AG09319 (cell line): ENCODE measurements at places on chromosomes 11 and 22.

DNA sequence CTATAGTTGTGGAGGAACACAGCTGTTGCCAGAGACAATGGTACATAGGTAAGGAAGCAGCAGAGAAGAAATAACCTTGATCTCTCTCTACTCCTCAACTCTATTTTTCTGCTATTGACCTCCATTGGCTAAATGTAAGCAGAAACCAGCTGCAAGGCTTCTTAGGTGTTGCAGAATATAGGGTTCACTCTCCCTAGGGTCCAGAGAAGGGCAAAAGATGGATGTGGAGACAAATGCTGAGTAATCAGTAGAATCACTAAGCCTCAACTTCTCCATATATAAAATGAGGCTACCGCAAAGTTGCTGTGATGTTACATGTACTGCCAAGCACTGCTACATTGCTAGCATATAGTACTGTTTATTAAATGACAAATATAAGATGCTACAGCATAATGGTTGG, 120.6 kb downstream of the PDE3B start:
- DNase-seq: no peak

DNA sequence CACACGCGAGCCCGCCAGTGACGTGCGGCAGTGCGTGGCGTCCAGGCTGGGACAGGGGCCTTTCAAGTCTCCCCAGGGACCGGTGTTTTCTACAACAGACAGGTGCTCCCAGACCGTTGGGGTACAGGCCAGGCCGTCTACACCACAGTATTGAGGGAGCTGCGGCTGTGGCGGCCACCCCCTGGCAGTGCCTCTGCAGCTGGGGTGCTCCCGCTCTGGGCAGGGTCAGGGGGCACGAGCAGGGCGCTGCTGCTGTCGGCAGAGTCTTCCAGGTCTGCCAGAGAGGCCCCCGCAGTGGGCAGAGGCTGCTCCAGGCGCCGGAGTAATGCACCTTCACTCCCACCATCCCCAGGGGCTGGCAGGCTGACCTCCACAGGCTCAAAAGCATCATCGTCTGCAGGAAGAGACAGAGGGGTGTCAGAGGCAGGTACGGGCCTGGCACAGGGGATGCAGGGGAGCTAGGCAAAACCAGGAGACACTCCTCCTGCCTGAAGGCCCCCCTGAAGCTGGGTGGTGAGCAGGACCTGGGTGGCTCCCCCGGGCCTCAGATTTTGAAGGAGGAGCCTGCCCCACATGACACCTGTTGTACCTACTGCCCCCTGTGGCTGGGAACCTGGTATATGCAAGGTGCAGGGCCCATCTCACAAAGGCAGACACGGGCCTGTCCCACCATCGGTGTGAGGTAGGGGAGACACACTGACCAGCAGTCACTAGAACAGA, 83.3 kb downstream of the DGCR2 start:
- DNase-seq: no peak

- peak; percentile 67 for DNase-seq
These were observed 11.6 kb downstream of the PISD start for GRCh38 chr22:31650391-31650790.

DNA sequence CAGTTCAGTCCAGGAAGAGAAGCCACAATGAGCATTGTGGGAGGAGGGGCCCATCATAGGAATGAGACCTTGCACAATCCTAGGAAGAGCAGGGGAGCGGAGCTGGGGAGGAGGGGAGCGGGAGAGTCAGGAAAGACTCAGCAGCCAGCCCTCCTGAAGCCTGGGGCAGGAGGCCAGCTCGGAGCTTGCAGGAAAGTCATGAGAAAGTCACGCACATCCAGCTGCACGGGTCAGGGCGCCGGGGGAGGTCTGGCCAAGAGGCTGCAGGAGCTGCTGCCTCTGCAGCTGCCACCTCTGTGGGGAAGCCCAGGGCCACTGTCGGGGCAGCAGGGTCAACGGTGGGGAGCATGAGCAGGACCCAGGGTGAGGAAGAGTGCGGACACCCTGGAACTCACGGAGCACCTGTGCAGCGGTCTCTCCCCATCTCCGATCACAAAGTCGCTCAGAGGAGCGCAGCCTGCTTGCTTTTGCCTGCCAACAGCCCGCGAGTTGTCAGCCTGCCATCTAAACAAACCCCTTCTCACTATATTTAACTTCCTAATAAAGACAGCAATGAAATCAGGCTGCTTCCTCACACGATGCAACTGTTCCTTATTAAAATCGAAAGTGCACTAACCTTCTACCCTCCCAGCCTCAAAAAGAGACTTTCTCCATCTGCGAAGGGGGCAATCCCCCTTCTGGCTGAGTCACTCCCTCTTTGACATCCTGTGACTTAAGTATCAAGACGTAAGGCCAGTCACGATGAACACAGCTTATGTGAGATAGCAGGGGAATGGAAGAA, 52.9 kb upstream of the RTL6 start:
- DNase-seq: peak; percentile 96

DNA sequence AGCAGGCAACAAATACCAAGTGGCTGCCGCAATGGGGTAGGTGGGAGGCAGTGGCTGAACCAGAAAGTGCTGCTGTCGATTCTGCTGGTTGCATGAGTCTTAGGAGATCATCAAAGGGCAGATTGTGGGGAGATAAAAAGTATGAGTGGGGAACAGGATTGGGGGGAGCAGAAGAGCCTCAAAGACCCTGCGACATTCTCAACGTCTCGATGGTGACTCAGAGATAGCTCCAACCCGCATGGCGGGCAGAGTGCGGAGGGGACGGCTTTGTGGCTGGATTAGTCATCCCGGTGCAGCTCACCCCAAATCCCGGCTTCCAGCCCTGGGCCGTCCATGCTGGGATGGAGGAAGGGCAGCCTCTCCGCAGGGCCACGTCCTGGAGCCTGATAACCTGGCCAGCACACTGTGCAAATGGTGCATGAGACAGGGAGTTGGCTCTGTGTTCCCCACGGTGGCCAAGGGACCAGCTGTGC, 11.6 kb upstream of the RTN4R start:
- no peak for DNase-seq

DNA sequence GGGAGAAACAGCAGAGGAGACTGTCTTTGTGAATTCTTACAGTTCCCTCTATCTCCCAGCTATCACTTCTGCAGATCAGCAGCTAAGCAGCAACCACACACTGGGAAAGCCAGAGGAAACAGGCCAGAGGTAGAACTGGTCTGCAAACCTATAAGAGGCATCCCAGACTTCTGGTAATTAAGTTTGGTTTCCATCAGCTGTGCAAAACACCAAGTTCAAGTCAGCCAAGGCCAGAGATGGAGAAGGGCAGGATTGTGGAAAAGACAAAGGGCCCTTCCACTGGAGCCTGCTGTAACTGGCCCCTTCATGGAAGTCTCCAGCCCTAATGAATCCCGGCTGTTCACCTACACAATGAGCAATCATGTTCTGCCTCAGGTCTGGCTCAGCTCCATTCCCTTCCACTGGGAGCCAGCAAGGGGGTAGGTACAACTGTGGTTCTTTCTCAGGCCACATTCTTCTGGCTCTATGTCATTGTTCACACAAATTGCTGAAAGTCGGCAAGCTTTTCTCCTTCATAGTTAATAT, 4.6 kb upstream of the PAMR1 start:
- DNase-seq: peak; percentile 89

- DNase-seq: no peak
These were observed 81.5 kb downstream of the GRK3 start for GRCh38 chr22:25645964-25646363.

- DNase-seq: no peak
These were observed 7.8 kb downstream of the APOL5 start for GRCh38 chr22:35725521-35725920.

DNA sequence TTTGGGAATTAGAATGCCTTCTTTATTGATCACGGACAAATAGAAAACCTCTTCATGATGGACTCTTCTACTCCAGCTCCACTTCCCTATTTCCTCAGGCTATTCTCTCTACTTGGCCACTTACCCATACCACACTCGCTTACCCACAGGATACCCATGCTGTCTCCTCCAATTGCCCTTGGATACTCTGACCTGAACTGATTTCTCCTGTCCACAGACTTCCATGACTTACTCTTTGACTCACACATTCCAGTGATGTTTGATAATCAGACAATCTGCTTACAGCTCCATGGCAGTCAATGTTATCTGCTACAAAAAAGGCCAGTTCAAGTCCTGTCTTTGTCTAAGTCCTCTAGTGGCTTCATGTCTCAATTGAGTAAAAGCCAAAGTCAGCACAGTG, 292.0 kb upstream of the CTSC start:
- no peak for DNase-seq

- DNase-seq: no peak
These were observed 2.3 kb downstream of the RBX1 start for GRCh38 chr22:40953471-40953870.

GRCh38 chr11:64090806-64091516, 55.2 kb downstream of the FLRT1 start:
- DNase-seq: no peak

DNA sequence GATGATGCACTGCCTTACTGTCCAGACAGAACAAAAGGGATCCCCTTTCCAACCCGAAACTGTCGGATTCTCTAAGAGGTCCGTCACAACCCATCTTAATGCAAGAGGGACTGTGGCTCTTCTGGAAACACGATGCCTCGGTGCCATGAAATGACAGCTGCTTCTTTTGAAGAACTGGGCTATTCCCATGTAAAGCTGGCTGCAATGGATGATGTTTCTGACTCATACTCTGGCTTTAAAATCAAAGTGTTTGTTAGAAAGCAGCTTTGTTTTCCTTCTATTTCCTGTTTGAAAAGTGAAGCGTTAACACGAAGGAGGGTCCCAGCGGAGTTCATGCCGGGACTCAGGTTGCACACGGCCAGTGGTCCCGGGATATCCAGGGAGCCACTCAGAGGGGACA, 3.1 kb downstream of the TP53AIP1 start:
- no peak for DNase-seq

GRCh38 chr11:86575208-86575855, 97.1 kb downstream of the ME3 start:
- DNase-seq: no peak

DNA sequence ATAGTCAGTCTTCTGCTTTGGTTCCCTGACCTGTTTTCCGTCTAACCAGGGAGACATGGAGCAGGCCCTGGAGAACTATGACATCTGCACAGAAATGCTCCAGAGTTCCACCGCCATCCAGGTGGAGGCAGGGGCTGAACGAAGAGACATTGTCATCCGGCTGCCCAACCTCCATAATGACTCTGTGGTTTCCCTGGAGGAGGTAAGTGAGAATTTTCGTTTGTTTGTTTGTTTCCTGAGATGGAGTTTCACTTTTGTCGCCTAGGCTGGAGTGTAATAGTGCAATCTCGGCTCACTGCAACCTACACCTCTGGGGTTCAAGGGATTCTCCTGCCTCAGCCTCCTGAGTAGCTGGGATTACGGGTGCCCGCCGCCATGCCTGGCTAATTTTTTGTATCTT, 52.9 kb downstream of the CABIN1 start:
- no peak for DNase-seq
